ENCODE measurements at places on chromosomes 5 and 9.

GRCh38 chr5:180690562-180690961 lies 41.2 kb upstream of the FLT4 start:
- no peak for DNase-seq

DNA sequence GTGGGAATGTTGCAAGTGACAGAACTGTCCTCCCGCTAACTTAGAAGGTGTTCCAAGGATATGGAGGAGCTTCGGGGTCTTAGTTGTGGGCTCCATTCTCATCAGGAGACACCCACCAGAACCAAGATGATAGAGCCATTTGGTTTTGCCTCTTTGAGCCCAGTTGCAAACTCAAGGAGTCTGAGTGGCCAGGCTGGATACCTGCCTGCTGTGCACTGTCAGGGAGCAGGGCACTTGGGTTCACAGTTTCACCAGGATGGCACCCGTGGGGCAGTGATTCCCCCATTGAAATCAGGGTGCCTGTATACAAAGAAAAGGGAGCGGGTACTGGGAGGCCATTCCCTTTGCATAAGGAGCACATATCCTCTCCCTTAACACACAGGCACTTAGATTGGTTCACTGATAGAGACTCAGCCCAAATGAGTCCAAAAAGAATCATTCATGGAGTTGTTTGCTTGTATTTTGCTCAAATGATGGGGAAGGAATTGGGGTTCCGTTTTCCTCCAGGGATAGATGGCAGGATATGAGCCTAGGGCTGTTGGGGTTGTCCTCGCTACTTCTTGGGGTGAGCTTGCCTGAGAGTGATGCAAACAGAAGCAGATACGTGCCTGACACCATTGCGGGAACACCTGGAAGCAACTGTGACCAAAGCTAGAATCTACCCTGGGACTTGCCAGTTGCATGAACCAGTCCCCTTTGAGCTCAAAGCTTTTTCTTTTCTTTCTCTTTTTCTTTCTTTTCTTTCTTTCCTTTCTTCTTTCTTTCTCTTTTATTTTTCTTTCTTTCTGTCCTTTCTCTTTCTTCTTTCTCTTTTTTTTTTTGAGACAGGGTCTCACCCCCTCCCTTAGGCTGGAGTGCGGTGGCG lies 1.3 kb upstream of the PRR7 start:
- no peak for DNase-seq

DNA sequence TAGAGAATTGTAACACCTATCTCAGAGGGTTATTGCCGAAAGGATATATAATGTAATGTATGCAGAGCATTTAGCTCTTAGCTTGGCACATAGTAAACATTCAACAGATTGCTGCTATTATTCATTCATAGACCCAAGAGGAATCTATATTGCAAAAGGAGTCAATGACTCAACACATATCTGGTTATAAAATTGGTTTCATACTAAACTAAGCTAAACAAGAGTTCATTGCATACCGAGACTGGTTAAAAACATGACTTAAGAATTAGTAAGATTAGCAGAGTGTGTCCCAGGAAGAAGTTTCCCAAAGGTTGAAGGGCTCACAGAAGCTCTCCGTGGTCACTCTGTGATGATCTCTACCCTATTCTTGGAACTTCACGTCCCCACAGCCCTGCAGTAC lies 339.6 kb upstream of the CCNH start:
- DNase-seq: no peak

- DNase-seq: no peak
These were observed 347.3 kb downstream of the CDH12 start for GRCh38 chr5:22505891-22506290.

DNA sequence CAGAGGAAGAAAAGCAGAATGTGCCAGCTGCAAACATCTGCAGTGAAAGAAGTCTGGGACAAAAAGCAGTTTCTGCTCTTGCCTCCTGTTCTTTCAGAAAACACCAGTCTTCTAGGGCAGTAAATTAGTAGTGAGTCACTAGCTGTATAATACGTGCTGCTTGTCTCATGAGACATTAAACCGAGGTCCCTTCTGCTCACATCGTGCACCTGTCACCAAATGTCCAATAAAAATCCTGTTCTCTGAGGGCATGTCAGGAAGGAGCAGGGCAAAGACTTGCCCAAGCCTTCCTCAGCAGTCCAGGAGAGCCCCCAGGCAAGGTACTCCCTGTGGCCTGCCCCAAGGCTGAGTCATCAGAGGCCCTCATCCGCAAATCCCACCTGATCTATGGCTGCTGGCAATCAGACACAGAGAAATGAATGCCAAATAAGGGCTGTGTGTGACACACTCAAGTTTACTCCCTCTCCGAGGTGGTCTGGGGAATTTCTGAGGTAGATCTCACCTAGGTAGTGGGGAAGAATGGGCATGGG lies 255.3 kb upstream of the SMARCA2 start:
- no peak for DNase-seq

- peak; percentile 60 for DNase-seq
These were observed 9.1 kb upstream of the ZNF608 start for GRCh38 chr5:124755565-124755964.

- DNase-seq: no peak
These were observed 13.6 kb upstream of the ABCA1 start for GRCh38 chr9:104941597-104941996.
